ENCODE measurements at places on chromosomes 7 and 10.

DNA sequence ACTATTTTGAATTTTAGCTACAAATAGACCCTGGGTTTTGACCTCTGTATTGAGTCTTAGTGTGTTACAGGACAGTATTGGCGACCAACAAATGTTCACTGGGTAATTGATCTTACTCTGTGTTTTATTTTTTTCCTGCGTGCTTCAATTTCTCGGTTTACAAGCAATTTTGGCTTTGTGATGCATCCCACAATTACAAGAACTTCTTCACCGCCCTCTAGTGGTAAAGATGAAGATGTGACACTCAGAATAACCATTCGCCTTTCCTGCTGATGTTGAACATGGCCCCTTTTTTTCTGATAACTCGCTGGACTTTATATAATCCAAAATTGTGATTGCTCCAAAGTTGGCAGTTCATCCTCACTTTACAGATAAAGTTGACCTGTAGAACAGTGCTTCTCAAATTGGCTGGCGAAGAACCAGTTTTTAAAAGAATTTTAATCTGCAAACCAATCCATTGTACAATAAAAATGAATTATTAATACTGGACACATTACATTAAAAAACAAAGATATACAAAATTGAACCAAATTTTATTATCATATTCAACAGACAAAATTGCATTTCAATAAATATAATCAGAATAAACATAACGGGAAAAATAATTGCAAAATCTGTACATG lies 20.2 kb upstream of the SMC3 start:
- peak; percentile 68 for DNase-seq

DNA sequence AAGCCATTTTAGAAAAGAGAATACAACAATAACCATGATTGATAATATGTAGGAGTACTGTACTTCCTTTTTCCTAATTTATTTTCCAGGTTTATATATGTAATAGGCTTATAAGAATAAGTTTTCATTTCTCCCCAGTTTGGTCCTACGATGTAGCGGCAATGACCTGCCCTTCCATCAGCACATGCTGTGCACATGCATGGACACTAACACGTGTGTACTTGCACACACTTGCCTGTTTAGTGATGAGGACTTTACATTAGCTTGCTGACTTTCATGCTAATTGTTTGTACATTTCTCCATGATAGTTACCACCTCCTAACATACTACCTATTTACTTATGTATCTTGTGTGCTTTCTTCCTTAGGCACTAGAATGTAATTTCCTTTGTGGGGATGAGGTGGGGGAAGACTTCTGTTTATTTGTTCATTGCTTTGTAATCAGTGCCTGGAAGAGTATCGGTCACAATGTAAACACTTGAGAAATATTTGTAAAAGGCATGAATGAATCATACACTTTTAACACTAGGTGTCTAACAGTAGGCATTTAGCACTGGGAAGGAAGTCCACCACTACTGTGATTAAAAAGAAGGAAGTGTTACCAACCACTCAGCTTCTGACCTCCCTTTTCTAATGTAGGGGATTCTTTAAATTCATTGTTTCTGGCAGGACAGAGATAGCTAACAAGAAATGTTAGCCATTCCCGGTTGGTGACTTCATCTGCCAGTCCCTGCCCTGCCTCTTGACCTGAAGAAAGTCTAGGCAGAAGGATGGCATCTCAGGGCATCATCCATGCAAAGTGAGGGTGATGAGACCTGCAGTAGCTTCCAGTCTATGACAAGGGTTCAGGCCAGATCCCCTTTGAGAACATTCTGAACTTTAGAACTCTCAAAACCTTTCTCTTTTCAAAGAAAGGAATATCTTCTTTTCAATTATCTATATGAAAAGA lies 120.2 kb upstream of the RAB18 start:
- peak; percentile 48 for DNase-seq

- peak; percentile 45 for DNase-seq
These were observed 177.6 kb upstream of the NAMPT start for GRCh38 chr7:106462365-106462859.

- no peak for DNase-seq
These were observed 70.6 kb downstream of the KMT2E start for GRCh38 chr7:105084581-105084980.

DNA sequence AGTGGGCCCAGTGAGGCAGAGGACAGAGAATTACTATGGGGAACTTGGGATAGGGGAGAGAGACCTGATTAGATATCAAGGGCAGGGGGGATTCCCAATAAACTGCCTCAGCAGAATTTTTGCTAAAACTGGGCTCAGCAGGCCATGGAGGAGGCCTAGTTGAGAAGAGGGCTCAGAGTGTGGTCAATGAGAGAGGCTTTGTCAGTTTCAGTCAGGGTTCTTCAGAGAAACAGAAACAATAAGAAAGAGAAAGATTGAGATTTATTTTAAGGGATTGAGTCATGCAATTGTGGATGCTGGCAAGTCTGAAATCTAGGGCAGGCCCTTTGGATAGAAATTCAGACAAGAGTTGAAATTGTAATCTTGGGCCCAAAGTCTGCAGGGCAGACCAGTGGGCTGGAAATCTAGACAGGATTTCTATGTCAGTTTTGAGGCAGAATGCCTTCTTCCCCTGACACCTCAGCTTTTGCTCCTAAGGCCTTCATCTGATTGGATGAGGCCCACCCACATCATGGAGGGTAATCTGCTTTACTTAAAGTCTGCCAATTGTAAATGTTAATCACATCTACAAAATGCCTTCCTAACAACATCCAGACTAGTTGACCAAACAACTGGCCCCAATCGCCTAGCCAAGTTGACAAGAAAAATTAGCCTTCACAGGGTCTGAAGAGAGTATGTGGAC lies 33.5 kb upstream of the CCSER2 start:
- no peak for DNase-seq

DNA sequence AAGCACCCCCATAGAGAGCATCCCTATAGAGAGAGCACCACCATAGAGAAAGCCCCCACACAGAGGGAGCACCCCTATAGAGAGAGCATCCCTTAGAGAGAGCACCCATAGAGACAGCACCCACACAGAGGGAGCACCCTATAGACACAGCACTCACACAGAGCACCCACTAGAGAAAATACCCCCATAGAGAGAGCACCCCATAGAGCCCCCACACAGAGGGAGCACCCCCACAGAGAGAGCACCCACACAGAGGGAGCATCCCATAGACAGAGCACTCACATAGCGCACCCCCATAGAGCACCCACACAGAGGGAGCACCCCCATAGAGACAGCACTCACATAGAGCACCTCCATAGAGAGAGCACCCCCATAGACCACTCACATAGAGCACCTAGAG lies 48.6 kb downstream of the INSIG1 start:
- no peak for DNase-seq

- no peak for DNase-seq
These were observed 8.3 kb upstream of the SLC25A13 start for GRCh38 chr7:96330193-96330592.

- DNase-seq = no peak
These were observed 212.5 kb downstream of the SEC23IP start for GRCh38 chr10:120105001-120105400.

DNA sequence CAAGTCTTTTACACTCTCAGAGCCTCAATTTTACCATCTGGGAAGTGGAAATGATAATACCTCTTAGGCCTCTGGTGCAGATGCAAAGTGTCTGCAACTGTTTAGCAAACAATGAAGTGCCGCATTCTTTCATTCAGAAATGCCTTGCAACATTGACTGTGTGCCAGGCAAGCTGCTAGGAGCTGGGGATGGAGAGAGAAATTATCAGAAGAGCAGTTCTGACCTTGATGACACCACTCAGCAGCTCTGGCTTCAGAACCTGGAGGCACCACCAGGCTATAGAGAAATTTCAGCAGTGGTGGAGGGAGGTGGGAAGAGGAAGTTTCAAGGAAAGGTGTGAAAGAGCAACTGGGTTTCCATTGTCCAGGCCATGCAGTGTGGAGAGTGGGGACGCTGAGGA lies 78.1 kb upstream of the HABP2 start:
- no peak for DNase-seq

DNA sequence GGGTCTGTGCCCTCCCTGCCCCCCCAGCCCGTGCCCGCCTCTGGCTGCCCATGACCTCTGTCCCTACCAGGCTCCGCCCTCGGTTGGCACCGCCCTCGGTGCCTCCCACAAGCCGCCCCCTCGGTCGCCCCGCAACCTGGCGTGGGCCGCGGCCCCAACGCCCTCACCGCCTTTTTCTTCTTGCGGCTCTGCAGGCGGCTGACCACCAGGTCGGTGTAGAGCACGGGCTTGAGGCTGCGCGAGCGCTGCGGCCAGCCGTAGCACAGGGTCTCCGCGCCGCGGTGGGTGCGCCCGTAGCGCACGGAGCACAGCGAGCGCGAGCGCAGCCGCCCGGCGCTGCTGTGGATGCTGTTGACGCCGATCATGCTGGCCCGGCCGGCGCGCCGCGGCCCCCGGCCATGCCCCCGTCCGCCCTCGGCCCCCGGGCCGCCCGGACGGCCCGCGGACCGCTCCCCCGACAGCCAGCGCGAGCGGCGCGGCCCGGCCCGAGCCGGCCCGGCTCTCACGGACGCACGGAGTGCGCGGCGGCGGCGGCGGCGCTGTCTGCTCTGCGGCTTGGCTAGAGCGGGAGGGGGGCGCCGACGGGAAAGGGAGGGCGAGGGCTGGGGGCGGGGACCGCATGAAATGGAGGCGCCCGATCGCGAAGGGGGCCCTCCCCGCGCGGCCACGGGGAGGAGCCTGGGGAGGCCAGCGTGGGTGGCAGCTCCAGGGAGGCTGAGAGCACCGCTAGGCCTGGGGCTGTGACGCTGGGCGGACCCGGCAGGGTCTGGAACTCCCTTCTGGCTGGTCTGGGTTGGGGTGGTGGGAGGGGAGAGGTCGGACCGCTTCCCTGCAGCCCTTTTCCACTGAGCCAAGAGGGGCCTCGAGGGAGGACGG lies 9.6 kb downstream of the PSD start:
- DNase-seq = peak; percentile 45

- no peak for DNase-seq
These were observed 800 bp downstream of the MINDY3 start for GRCh38 chr10:15859509-15859905.

DNA sequence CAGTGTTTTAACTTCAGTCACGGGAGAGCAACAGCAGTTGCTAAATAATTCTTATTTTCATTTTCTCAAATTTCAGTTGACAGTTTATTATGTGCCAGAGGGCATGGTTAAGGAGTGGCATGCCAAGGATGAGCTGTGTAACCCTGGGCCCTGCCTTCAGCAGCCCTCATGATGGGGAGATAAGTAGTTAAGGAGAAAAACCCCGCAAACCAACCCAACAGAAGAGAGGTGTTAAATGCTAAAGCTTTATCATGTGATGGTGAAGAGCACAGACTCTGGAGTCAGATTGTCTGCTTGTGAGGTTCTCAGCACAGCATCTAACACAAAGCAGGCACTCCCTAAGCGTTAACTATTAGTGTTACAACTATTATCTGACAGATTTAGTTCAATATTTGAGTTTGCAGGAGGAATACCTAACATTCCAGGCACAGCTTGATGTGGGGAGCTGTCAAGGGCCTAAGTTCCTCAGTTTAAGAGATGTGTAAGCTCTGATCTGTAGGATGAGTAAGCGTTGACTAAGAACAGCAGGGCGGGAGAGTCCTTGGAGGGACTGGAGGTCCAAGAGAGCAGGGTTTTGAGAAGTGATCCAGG lies 29.6 kb downstream of the STAM start:
- peak; percentile 97 for DNase-seq

- DNase-seq = no peak
These were observed 645.2 kb downstream of the AUTS2 start for GRCh38 chr7:70243443-70243842.

DNA sequence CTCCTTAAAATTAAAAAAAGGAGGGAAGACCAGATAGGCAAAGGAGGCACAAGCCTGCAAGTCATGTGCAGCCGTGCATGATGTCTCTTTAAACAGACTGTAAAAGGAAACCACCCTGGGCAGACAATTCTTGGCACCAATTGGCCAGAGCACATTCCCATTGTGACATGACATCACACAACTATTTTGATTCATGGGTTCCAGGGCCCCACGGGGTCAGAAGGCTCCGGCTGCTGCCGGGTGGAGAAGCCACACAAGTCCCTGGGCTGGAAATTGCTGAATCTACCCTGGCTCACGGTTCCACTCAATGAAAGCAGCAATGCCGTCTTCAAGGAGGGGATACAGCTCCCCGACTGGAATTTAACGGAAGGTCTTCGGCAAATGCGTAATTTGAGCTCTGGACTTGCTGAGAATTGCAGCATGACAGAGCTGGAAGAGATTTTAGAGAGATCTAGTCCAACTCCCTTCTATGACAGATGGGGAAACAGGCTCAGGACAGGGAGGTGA lies 140.5 kb downstream of the PRKAG2 start:
- DNase-seq = peak; percentile 96

GRCh38 chr7:157817433-157817832 lies 480.6 kb downstream of the DNAJB6 start:
- DNase-seq = no peak

DNA sequence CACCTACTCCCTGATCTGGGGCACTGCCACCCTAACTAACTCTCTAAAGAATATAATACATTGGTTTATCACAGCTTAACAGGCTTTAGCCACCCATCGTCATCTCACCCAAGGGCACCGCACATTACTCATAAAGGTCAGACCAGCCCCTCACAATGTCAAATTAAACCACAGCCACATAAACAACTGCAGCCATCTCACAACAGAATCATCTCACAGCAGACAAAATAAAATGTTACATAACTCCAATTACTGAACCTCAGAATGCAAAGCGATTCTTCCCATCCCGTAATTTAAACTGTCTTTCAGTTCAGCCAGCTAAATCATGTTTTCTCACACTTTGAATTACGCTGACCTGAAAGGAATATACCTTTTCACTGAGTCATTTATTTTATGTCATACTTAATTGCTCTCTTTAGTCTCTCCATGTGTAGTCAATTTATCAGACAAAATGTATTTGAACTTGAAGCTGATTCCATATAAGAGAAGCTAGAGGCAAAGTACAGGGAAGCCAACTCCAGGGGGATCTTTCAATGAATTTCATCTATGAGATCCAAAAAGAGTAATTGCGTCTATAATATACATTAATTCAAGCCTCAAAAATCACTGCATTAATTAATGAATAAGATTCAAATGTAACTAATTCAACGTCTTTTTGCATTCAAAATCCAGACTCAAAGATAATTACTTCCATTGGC lies 96.9 kb upstream of the NEBL start:
- peak; percentile 90 for DNase-seq

- DNase-seq = no peak
These were observed 68.2 kb downstream of the ELAPOR2 start for GRCh38 chr7:86991093-86991769.

DNA sequence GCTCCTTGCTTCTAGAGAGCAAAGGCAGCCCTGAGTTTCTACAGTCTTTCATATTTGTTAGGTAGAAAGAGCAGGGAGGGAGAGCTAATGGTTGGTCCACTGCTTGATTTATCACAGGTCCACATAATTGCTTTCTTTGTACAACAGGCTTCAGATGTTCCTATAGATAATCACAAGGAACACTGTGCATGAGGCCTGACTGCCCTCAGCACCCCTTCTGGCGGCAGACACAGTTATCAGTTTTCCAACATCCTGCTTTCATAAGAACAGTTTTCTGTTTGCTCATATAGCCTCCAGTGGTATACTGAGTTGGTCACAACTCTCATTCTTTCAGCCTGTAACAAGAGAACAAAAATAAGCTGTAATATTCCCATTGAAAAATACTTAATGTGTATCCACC lies 69.7 kb downstream of the AKR1C4 start:
- no peak for DNase-seq

- DNase-seq = no peak
These were observed 36.1 kb downstream of the GRK5 start for GRCh38 chr10:119243488-119243887.
